Stimulated activated memory B cell treated with anti-CD40 and anti-IgM and Interleukin-4, amounts not matched to agents 10 μg/mL and 1 μg/mL and 100 μg/mL, for 72 hours (primary cell): ENCODE measurements at places on chromosomes 12 and 14.

DNA sequence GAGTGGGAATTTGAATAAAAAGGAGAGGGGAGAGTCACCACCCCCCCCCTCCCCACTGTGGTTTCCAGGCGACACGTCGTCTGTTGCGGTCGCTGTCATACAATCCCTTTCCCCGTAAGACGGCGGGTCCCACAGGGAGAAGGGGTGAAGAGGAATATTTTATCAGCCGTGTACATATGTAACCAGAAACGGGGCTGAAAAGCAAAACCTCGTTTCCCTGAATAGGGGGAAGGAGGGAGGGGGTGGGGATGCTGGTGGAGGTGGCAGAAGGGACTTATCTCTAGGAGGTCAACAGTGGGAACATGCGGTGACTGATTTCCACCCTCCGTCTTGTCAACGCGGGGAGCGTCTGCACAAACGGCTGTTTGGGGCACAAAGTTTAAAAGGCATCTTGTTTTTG, 171.4 kb downstream of the RBM19 start:
- ATAC-seq: no peak

GRCh38 chr12:92111256-92111655, 34.4 kb downstream of the BTG1 start:
- no peak for ATAC-seq

DNA sequence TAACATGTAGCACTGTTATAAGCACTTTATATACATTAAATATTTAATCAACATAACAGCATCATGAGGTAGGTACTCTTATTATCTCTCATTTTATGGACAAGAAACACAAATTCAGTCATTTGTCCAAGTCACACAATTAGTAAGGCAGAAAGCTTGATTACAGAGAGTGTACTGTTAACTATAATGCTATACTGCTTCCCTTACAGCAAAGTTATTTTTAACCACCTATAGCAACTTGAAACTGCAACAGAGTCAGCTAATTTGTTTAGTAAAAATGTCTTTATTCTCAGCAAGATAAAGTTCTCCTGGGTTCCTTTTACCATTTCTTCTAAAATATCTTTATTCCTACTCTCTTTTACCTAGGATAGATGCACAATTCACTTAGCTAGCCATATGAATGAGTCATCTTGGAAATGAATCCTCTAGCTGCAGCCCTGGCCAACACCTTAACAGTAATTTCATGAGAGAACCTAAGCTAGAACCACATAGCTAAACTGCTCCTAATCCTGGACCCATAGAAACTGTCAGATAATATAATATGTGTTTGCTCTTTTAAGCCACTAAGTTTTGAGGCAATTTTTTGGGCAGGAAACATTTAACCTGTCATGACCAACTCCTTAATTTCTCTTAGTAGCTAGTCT, 90.2 kb upstream of the HECTD1 start:
- ATAC-seq: no peak

- ATAC-seq: no peak
Measured at GRCh38 chr14:38098074-38098836, 109.4 kb upstream of the SSTR1 start.

DNA sequence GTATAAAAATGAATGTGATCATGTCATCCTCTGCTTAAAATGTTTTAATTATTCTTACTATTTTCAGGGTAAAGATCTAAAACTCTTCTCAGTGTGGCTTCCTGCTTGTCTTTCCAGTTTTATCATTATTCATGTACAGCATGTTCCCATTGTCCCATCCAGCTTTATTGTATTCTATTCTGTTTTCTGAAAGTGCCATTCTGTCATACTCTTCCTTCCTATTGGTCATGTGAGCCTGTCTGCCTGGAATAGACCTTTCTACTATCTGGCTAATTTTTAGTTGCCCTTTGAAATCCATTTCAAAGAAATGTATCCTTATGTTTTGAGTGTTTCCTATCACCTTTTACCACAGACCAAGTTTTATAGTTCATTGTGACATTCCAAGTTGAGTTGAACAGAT, 34.9 kb downstream of the PALS1 start:
- no peak for ATAC-seq

- ATAC-seq: no peak
Measured at GRCh38 chr12:31272607-31273225, 53.2 kb downstream of the SINHCAF start.

DNA sequence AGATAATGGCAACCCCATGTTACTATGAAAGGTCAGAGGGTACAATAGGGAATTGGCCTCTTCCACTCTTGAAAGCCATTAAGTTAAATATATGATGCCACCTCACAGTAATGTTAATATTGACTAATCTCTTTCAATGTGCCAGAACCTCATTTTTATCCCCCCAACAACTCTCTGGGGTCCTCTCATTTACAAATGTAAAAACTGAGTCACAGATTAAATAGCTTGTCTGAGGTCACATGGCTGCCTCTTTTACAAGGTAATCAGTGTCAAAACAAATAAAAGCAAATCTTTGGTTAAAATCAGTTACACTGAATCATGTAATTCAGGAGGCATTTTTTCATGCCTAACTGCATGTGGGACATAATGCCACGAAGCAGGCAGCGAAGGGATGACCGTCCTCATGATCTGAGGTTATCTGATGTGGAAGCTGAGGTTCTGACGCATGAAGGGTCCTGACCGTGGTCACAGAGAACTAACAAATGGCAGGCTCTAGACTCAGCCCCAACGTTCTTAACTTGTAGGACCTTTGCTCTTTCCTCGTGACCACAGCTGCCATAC, 78.5 kb downstream of the PTPN21 start:
- ATAC-seq: no peak

GRCh38 chr12:110253176-110253575, 27.9 kb upstream of the ATP2A2 start:
- no peak for ATAC-seq

- ATAC-seq: no peak
Measured at GRCh38 chr14:24092505-24093206, 1.5 kb upstream of the PCK2 start.

- no peak for ATAC-seq
Measured at GRCh38 chr12:130709151-130709970, 6.7 kb downstream of the RIMBP2 start.

GRCh38 chr12:6929466-6930452, 2.0 kb downstream of the ATN1 start:
- no peak for ATAC-seq

DNA sequence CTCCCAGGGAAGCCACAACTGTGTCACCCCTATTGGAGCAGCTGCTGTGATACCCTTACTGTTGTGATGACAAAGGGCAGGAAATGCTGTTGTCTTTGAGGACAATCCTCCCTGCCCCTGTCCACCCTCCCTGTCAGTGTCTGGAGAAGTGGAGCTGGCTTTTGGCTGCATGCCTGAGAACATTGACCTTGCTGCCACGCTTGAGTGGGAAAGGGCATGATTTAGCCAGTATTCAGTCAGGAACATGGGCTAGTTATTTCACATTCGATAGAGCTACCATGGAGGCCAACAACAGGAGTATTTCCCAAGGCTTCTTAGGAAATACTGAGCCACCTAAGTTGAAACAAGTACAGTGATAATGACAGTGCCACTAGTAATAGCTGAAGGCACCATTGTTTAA, 59.4 kb downstream of the MYRFL start:
- no peak for ATAC-seq

- ATAC-seq: no peak
Measured at GRCh38 chr12:69610729-69611128, at the start of gene LRRC10. Gene LRRC10 (minus strand): TSS chr12:69610907. CDS start chr12:69610838, 69 bp downstream.

DNA sequence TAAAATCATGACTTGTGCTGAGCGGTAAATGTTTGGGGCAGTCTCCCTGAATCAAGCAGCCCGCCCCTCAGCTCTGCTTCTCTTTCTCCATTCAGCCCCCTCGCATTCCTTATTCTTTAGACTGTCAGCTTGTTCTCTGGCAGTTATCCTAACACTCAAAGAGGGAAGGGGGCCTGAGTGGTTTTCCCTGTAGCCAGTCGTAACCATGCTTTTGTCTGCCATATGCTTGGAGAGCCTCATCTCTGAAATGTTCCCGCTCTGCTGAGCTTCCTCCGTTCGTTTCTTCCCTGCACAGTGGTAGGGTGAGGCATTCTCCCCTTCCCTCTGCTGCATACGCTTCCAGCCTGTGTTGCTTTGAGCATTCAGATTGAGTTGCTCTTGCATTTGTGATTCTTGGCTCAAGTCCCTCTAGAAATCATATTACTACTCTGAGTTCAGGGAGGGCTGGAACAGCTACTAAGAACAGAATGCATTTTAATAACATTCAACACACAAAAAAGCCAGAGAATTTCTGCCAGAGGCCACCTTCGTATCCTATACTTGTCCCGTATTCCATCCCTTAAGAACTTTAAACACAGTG, 119.7 kb downstream of the FBXL14 start:
- ATAC-seq: no peak

DNA sequence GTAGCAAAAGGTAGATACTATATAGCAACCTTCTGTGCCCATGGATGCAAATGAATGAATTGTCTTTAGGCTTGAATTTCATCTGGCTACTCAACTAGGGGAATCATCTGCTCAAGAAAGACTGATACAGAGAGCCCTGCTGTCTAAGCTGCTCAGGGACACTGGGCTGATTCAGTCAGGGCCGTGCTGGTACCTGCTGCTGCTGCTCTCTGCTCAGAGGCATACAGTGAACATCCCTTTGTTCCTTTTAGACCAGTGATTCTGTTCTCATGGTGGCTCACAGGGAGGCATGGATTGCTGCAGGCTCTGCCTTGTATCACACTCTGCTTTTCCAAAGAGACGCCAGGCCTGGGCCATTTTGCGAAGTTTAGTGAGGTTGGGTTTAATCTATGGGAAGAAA, 14.1 kb downstream of the EIF2B2 start:
- no peak for ATAC-seq
